T-helper 22 cell (primary cell): ENCODE measurements at places on chromosomes 16 and 17.

DNA sequence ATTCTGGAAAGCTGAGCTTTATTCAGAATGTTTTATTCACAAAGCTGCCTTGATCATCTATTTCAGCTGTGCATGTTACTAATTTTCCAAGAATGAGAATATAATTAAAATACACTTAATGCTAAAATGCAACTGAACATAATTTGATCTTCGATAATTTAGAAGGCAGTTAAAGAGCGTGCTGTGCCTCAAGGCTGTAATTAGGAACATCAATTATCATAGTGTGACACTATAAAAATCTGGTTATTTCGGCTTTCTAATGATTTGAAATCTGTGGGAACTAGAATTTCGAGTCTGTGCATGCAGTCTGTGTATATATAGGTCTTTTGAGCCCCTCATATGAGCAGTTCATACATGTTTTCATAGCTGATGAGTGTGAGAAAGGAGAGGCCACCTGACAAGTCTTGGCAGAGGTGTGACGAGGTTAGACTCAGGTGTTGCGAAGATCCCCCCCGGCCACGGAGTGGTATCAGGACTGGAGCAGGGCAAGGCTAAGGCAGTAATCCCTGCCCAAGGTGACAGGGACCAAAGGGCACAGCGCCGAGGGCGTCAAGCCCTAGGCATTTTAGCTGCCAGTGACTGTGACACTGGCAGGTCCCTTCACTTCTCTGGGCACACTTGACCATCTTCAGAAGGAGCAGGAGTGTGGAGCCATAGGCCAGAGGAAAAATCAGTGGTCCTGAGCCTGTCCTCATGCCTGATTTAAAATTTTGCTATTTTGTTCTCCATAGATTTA lies 328.5 kb downstream of the SNX29 start:
- no peak for DNase-seq

DNA sequence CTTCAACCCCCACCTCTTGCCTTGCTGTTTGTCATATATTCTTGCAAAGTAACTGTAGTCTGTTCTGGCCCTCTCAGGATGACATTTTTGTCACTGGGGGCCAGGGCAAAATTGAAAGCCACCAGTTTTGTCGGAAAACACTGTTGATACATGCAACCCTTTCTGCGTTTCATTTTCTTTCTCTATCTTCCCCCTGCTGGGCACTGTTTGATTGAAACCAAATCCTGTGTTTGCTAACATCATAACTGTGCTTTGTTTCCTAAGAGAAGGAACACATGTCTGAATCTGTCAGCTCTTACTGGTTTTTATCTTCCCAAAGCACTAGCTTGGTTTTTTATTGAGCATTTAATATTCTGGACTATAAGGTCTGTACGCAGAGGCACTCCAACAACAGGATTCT lies 11.7 kb upstream of the CPPED1 start:
- no peak for DNase-seq

DNA sequence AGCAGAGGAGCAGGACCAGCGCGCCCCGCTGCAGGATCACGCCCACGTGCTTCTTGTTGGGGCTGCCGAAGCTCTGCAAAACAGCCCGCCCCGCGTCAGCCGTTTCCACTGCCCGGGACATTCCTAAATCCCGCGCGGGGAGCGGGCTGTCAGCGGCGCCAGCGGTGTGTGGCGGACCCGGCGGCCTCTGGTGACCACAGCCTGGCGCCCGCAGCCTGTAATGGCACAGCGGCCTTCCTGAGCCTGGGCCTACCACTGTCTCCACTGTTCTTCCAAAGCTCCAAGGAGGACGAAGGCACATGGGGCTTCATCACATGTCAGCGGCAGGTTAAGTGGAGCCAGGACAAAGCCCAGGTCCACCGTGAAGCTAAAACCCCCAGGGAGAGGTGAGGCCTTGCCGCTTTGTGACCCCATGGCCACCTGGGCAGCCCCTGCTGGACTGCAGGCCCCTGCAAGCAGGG lies 2.5 kb downstream of the SLC47A2 start:
- no peak for DNase-seq

DNA sequence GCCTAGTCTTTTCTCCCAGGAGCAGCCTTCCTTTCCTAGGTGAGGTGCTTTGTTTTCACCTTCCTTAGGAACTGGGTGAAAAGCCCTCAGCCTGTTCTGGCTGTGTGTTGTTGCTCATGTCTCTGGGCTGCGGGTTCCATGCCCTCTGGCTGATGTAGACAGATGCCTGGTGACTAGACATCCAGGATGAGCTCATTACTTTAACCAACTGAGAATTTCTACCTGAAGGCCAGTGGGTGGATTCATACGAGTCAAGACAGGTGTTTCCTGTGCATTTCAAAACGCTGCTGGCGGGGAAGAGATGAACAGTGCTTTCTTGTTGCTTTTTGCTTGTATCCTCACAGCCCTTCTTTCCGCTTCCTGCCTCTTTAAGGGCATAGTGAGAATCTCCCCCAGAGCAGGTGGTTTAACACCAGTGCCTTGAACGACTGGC lies 22.3 kb downstream of the SAP30BP start:
- no peak for DNase-seq

DNA sequence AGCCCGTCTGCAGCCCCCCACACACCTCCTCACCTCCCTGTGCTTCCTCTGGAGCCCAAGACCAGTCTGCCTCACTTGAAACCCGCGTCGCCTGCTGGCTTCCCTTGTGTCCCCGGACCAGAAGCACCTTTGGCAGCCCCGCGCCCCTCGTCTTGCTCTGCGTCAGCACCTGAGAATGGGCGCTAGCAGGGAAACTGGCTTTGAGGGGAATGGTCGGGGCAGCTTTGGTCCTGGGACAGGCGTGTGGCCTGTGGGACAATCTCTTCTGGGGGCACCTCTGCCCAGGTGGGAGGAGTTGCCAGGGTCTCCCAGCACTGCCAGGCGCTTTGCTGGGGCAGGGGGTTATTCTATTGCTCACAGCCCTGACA lies 3.6 kb upstream of the MAFG start:
- DNase-seq: no peak

DNA sequence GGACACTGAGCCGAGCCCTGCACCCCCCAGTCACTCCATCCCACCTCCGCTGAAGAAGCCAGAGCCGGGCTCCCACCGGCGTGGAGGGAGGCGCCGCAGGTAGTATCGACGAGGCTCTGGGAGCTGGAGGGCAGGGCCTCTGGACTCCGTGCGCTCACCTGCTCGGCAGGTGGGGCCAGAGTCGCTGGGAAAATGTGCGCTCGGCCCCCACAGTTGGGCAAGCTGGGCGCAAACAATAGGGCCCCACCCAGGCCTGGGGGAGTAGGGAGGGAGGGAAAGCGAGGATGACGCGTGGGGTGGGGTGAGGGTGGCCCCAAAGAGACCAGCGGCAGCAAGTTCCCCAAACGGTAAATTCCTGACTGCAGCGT lies 668 bp downstream of the JUP start:
- DNase-seq: no peak

- DNase-seq: no peak
Observed at GRCh38 chr16:50751528-50751927, 9.6 kb downstream of the CYLD start.

- no peak for DNase-seq
Observed at GRCh38 chr17:43212641-43213490, 1.2 kb downstream of the TMEM106A start.

GRCh38 chr16:12145918-12146317 lies 169.4 kb downstream of the SNX29 start:
- DNase-seq: no peak

DNA sequence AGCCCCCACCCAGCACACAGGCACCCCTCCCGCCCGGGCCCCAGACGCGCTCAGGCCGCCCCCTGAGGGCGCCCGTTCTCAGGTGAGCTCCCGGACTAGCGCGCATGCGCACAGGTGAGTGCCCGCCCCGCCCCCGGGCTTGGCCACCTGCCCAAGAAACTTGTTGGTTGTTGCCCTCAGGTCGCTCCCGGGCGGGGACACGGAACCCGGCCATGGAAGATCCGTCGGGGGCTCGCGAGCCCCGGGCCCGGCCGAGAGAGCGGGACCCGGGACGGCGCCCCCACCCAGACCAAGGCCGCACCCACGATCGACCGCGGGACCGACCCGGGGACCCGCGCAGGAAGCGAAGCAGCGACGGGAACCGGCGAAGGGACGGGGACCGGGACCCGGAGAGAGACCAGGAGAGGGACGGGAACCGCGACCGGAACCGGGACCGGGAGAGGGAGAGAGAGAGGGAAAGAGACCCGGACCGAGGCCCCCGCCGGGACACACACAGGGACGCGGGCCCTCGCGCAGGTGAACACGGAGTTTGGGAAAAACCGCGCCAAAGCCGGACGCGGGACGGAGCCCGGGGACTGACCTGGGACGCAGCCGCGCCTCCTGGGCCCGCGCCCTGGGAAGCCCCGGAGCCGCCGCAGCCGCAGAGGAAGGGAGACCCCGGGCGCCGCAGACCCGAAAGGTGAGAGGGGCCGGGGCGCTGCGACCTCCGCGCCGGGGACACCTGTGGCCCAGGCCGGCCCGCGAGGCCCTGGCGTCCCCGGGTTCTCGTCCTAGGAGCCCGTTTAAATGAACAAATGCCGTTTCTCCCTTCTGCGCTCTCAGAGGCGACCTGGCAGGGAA lies at the start of gene MARVELD3:
Gene MARVELD3, plus strand, starts transcription at position 167 of the 840 bp plus-strand sequence. Its CDS starts 46 bp downstream, at position 213.
- no peak for DNase-seq

DNA sequence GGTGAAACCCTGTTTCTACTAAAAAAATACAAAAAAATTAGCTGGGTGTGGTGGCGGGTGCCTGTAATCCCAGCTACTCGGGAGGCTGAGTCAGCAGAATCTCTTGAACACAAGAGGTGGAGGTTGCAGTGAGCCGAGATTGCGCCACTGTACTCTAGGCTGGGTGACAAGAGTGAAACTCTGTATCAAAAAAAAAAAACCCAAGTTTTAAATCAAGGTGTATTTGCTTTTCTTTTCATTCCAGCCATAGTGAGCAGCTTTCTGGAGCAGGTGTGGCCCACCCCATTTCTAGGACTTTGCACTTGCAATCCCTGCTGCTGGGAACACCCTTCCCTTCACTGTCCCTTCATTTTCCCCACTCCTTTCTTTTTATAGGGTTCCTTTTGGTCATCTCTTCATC lies 28.8 kb downstream of the TMEM238L start:
- DNase-seq: no peak

GRCh38 chr16:6111390-6111789 lies 1013.8 kb upstream of the EEF2KMT start:
- DNase-seq: no peak

GRCh38 chr16:78452025-78452555 lies 352.6 kb downstream of the WWOX start:
- DNase-seq: no peak

DNA sequence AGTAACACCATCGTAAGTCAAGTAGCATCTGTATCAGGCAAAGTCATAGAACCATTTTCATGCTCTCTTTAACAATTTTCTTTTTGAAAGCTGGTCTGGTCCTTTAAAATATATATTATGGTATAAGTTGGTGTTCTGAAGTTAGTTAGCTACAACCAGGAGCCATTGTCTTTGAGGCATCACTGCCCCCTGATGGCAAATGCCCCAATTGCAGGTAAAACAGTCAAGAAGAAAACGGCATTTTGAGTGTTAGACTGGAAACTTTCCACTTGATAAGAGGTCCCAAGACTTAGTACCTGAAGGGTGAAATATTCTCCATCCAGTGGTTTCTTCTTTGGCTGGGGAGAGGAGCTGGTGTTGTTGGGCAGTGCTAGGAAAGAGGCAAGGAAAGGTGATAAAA lies 14.1 kb downstream of the TP53 start:
- no peak for DNase-seq

GRCh38 chr16:48608871-48609651 lies 919 bp downstream of the N4BP1 start:
- DNase-seq: no peak

- DNase-seq: no peak
Observed at GRCh38 chr16:50802000-50802399, 60.1 kb downstream of the CYLD start.

- no peak for DNase-seq
Observed at GRCh38 chr16:78117391-78117790, 17.9 kb downstream of the WWOX start.

DNA sequence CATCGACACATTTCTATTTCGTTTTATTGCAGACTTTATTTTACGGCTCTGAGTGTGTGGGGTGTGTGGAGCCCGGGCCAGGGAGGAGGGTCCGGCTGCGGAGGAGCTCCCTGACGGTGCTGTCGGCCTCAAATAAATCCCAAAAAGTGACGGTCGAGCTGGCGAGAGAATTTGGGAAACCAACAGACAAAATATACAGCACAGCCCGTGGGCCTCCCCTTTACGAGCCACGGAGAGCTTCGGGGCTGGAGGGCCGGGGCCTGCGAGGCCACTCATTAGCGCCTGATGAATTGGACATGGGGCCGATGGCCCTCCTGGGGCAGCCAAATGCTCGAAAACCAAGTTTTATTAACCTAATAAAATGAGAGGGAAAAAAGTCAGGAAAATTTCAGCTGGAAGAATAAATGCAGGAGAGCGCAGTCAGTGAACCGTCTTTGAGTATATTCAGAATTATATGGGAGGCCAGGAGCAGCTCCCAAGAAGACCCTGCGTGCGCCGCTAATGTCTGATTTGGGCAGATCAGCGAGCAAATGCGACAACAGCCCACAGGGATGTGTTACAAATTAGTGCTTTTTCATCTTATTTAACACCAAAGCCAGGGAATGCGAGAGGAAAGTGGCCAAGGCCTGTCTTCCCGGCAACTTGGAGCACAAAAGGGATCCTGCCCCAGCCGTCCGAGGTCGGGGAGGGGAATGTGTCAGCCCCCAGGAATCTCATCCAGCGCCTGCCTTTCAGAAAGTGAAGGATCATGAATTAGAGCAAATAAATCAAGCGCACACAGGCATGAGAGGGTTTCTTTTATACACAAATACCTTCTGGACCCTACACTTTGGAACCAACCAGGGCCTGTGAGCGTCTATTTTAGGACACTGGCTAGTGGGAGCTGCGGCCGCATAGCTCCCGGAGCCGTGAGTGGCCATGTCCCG lies 249.1 kb downstream of the C16orf95 start:
- no peak for DNase-seq

DNA sequence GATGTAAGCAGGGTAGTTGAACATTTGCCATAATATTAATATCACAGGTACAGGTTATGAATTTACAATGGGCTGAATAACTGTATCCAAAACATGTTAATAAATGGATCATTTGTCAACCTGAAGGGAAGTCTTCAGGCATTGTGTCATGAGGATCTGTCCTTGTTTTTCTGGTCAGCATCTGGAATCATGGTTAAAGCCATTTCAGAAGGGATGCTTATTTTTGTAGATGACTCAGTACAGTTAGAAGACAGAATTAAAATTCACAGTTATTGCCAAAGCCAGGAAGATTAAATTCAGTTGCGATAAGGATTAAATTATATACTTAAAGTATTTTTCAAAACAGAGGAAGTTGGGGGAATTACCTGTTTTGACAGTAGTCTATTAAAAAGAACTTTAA lies 8.0 kb downstream of the PSMD11 start:
- no peak for DNase-seq

GRCh38 chr17:17928398-17929287 lies 43.6 kb downstream of the TOM1L2 start:
- DNase-seq: no peak

- no peak for DNase-seq
Observed at GRCh38 chr17:16048811-16049449, 49.3 kb downstream of the TTC19 start.
